ENCODE measurements at places on chromosomes 12 and 14. TPM values are rescaled to one million over a fixed set of nuclear protein-coding genes. Genes with fewer than 3 reads are reported as not detected.

GRCh38 chr14:98924046-98924445 is 348.0 kb downstream of the BCL11B start:
- no peak for DNase-seq

DNA sequence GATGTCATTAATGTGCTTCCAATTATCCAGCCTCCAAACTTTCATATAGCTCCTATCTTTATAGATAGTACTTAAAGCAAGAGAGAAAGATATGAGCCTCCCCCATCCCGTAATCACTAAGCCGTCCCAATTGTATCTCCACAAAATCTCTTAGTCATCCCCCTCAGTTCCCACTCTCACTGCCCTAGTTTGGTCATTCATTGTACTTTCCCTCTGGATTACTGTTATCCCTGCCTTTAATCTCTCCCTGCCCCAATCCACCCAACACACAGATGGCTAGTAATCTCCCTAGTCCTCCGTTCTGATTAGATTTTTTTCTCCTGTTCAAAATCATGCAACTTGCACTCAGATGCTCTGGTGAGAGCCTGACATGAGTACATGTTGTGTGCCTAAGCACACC is 5.4 kb upstream of the BCAT1 start:
- no peak for DNase-seq

GRCh38 chr12:81340910-81341309 is 263.0 kb downstream of the ACSS3 start:
- DNase-seq = no peak

- DNase-seq = no peak
Observed at GRCh38 chr12:119803381-119803791, 73.7 kb downstream of the CIT start.

FOXN4 gene
- total RNA-seq = not detected

DNA sequence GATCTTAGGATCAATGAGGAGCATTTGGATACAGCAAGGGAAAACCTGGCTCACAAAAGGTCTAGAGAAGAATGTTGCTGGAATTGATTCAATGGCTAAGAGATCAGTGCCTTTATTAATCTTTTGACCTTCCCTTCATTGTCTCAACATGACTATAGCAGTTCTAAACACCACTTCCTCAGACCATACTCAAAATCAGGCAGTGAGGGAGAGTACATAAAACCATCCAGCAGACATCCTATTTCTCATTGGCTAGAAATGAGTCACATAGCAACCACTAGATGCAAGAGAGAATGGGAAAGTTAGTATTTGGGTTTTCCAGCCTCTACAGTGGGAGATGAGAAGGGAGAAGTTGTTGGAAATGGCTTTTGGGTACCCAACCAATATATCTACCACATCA is 151.4 kb upstream of the NUDT4 start:
- no peak for DNase-seq
